CD8-positive, alpha-beta memory T cell (primary cell): ENCODE measurements at places on chromosomes 6 and 20.
A peak's percentile ranks its signal among the peaks of the same experiment; 100 is the strongest.

DNA sequence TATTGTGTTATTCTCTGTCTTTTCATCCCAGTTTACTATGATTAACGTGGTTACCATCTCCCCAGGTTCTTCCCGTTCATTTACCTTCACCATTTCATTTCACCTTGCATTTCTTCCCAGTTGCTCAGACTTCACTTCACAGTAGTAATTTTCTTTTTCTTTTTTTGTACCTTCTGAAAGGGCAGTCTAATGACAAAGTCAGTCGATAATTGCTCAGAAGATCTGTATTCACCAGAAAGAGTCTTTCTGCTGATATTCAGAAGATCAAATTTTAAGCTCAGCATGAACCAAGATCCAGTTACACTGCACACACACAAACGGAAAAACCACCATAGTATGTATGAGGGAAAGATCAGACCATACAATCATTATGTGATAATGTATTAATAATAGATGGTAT lies 265.5 kb downstream of the ADGB start:
- DNase-seq = no peak

DNA sequence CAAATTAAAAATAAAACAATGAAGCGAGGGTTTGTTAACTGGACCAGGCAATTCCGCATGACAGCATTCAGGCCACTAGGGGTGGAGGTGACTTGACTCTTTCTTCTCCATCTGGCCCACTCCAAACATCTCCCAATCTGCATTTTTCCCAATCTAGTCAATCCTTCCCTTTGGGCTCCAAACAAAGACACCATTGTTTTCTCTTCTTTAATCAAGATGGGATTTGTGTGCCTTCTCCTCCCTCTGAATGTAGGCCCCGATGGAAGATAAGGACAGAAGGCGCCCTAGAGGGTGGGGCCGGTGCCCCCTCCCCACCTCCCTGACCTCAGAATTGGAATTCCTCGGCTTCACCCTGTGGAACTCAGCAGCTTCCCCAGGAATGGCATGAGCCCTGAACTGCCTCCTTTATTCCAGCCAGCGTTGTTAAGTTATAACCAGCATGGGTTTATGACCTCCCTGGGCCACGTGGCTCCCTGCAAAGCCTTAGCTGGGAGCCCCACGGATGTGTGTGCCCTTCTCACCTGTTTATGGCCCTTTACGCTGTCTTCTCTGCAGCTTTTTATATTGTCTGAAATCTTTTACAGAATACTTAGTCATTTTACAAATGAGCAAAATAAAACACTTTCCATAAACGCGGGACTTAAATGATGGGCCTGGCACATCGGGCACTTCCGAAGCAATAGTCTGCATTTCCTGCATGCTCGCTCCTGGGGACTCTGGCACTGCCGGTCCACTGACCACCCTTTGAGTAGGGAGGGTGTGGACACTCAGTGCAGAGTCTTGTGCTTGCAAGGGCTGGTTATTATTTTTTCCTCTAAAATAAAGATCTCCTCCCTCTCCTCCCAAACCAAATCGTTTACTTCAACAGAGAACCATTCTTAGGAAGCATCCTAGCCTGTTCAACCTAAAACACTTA lies 24.5 kb downstream of the OVOL2 start:
- no peak for DNase-seq

GRCh38 chr6:30884521-30885480 lies 482 bp downstream of the DDR1 start:
- DNase-seq = peak; percentile 59

GRCh38 chr20:47887477-47888080 lies 102.3 kb upstream of the SULF2 start:
- no peak for DNase-seq

DNA sequence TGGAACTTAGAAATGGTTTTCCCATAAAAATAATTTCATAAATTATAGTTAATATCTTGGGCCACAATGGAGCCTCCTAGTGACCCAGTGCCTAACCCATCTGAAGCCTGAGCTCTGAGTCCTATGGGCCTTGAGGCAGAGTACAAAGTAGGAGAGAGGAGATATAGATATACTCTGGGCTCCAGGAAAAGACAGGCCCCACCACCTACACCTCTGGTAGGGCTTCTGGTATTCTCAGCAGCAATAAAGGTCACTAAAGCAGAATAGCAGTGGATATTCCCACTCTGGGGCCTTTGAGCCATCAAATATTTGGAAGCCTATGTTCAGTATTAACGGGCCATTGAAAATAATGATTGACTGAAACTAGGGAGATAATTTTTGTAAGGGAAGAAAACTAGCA lies 24.1 kb downstream of the CYP39A1 start:
- no peak for DNase-seq

GRCh38 chr6:45737331-45738056 lies 278.2 kb downstream of the CLIC5 start:
- DNase-seq = no peak

GRCh38 chr6:69202768-69203167 lies 567.7 kb downstream of the ADGRB3 start:
- DNase-seq = no peak

GRCh38 chr20:57458400-57459160 lies 66.4 kb downstream of the CTCFL start:
- DNase-seq = no peak

GRCh38 chr20:63461104-63461763 lies 11.2 kb downstream of the KCNQ2 start:
- no peak for DNase-seq

DNA sequence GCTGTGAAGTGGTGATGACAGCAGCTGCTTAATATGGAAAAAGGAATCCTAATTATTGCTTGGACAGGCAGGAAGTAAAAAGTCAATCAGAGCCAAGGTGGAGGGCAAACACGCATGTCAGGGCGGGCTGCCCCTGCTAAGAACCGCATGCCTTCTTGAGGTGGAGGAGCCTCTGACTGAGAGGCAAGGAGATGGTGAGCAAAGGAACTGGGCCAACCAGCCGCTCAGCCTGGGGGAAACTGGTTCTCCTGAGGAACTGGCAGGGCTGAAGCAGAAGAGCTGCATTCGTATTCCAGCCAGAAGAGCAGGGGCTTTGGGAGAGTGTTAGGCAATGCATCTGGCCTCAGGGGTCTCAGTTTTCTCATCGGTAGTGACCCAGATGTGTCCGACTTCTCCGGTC lies 13.1 kb upstream of the MLN start:
- DNase-seq = peak; percentile 17
